ENCODE measurements at places on chromosomes 4 and X.

DNA sequence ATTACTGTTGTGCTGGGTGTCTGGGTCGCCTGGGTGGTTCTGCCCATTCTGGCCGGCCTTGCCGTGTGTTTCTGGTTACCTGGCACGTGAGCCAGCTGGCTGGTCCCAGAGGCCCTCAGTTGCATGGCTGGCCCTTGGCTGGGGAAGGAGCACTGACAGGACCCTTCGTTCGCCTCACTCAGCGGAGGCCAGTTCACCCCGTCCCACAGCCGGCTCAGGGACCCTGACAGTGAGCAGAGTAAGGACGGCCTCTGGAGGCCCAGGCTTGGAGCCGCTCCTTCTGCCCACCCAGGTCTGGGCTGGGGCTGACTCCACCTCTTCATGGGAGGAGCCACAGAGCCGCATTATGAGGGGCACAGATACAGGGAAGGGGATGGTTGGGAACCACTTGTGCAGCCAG lies 20.3 kb upstream of the HGFAC start:
- no peak for DNase-seq

- no peak for DNase-seq
These were observed 1587.4 kb upstream of the AGA start for GRCh38 chr4:179029683-179030082.

- no peak for DNase-seq
These were observed 433.4 kb downstream of the PDGFC start for GRCh38 chr4:156538210-156538609.

- no peak for DNase-seq
These were observed 532.8 kb downstream of the KCNIP4 start for GRCh38 chr4:21415728-21416127.

Data from cerebellar nuclear complex (tissue), 1 donor.